Keratinocyte (primary cell): ENCODE measurements at places on chromosomes 2 and 18.

DNA sequence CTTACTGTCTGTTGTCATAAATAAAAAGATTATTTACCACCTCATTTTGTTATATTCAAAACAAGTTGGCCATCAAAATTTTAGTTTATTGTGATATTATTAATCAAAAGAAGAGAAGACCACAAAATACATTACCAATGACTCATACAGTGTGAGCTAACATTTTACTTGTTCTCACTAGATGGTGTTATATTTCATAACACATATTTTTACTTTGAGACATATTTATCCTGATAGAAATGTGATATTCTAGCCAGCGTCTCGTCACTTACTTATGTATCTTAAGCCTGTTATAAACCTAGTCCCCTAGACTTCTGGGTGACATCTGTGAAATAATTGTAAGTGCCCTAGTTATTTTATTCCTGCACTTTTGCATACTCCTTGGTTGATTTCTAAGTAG is 263.2 kb downstream of the CDH7 start:
- DNase-seq, result no peak

- DNase-seq, result no peak
Observed at GRCh38 chr2:98583276-98583675, 25.0 kb downstream of the COA5 start.

- no peak for DNase-seq
Observed at GRCh38 chr2:175164235-175164634, 3.8 kb downstream of the ATF2 start.

DNA sequence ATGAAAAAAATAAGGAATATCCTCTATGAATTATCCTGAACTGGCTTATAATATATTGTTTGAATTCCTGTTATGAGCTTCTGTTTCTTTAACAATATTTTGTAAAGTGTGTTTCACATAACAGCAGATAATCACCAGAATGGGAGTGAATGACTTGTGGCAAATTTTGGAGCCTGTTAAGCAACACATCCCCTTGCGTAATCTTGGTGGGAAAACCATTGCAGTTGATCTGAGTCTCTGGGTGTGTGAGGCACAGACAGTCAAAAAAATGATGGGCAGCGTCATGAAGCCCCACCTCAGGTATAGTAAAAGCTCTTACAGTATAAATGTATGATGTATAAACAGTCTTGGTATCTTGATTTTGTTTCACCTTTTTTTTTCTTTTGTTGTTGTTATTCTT is 5.9 kb downstream of the GEN1 start:
- no peak for DNase-seq

GRCh38 chr2:239726631-239727181 is 298.4 kb downstream of the NDUFA10 start:
- no peak for DNase-seq

DNA sequence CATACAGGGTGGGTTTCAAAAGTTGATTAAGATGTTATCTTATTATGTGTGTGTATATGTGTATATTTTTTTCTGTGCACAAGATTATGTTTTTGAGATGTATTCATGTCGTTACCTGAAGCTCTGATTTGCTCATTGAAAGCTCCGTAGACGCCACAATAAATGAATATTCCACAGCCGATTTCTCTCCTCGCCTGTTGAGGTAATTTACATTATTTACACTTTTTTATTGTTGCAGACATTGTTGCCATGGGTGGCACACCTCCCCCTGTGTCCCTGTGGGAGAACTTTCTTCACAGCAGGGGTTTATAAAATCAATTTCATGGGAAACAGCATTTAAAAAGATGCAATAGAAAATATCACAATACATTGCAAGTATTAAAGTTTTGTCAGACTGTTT is 100.6 kb downstream of the GLI2 start:
- no peak for DNase-seq

GRCh38 chr2:28507796-28508764 is 12.2 kb downstream of the PLB1 start:
- DNase-seq, result peak; percentile 90

DNA sequence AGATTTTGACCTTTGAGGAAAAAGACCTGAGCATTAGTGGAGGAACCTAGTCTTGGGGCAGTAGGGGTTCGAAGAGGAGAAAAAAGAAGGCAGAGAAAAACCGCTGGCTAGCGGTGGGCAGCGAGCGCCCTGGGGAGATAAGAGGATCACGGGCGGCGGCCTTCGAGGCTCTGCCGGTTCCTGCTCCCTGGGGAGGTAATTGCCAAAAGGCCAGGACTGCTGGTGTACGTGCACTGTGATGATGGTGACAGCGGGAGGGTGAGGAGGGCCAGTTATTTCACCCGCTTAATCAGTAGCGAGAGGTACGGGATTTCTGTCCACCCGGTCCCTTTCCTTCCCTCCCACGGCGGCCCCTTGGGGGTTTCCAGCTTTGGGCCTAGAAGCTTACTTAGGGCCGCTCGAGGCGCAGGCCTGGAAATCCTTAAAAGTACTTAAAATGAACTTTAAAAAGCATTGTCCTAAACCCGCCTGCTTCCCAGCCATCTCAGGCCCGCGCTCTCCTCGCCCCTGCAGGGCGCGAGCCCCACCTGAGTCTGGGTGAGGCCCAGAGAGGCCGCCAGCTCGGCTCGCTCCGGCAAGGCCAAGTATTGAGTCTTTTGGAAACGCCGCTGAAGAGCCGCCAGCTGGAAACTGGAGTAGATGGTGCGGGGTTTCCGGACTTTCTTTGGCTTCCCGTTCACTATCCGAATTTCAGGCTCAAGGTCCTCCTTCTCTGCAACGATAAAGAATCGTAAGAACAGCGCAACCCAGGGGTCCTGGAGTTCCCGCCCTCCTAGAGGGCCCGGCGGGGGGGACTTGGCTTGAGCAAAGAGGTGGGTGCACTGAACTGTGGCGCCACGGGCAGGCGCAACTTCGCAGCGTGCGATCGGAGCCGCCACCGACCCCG is 1.5 kb downstream of the DLX2 start:
- DNase-seq, result no peak

DNA sequence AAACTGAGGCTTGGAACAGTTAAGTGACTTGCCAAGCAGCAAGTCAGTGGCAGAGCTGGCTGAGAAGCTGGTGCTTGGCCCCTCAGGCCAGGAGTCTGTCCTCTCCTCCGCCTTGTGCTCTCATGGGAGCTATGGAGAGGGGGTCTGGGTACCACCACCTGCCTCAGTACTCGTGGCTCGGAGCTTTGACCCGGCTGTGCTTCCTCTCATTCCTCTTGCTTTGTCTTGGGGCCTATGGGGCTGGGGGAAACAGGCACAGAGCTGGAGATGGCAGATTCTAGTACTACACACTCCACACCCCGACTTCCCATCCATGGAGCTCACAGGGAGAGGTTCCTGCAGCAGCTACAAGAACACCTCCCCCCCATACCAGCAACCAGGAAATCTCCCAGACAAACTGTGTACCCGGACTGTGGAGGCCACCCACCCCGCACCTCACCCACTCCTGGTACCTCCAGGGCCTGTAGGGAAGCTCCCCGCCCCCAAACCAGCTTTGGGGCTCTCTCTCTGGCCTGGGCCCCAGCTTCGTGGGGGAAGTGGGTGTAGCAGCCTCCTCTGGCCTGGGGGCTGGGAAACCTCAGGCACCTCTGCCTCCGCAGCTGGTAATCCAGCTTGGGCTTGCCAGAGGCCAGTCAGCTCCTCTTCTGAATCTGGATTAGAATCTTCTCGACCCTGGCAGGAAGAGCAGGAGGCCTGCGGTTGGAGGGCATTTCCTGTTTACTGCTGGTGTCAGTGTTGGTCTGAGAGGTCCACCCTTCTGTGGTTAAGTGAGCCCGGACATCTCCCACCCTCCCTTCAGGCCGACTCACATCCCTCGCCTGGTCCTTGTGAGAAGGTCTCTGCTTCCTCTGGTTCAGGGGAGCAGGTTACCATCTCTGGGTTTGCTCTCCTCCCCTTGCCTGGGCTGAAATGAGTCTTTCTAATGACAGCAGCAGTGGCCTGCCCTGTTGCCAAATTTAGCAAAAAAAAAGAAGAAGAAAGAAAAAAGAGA is 22.3 kb upstream of the RHOB start:
- DNase-seq, result no peak

GRCh38 chr2:227891673-227892072 is 20.2 kb downstream of the DAW1 start:
- DNase-seq, result no peak

DNA sequence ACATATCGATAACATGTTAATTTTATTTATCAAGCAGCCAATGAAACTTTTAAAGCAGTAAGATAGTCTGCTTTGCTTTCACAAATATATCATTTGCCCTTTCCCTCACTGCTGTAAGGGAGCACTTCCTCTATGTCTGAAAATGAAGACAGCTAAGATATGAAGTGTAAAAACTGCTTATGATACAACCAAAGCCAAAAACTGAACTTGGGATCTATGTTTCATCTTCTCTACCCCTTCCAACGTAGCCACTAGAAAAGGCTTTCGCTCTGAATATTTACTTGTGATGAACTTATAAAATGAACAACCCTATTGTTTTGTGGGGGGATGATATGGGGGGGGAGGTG is 140.3 kb downstream of the TCF4 start:
- no peak for DNase-seq

DNA sequence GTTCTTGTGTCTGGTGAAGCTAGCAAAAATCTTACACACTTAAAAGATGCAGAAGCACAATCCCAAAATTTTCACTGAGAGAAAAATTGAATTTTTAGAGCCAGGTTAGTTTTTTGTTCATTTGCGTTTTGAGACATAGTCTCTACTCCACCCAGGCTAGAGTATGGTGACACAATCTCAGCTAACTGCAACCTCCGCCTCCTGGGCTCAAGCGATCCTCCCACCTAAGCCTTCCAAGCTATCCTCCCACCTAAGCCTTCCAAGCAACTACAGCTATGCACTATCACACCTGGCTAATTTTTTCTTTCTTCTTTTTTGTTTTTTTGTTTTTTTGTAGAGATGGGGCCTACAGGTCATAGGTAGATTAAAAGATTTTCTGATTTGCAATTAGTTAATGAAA is 113.1 kb upstream of the RAB6C start:
- no peak for DNase-seq

DNA sequence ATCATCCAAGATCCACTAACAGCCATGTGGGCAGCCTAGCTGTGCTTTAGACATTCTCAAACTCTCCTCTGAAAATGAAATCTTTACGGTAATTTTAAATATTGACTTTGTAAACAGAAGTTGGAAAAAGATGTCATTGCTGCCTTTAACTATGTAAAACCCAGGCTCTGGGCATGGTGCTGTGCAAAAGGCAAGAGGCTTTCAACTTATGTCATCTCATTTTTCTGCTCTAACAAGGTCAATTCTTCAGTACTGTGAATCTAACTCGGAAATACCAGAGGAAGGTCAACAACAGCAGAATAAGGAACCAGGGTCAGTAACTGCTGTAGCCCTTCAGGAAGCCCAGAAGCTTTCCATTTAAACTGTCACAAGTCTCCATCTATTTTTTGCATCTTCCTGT is 37.0 kb upstream of the MPP4 start:
- DNase-seq, result no peak

GRCh38 chr2:11750422-11750821 is 4.0 kb downstream of the LPIN1 start:
- no peak for DNase-seq

DNA sequence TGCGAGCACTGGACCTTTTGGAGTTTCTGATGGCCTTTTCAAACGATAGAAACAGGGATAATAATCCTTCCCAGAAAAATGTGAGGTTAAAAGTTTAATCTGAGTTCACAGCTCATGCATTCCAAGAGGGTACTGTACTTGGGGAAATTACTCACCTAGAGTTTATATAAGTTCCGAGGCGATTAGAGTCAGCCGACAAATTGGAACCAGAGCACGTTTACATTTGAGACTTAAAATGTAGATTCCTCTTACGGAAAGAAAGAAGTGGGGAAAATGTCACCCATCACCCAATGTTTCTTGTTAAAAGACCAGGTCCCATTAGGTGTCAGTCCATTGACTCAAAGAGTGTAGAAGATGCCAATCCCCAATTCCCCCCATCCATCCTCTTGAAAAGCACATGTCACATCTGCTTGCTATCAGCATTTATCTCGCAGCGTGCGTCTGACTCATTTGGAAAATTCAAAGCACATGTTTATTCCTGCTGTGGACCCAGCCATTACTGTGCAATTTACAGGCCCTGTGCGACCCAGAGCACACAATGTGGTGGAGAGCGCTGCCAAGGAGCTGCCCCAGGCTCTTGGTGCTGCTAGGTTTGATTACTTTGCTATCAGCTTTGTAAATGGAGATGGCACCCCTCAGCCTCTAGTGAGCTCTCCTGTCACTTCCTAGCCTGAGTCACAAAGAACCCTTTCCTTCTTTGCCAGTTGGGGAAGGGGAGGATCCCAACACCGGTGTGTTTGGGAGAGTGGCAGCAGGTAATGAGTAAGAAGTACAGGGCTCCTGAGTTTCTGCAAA is 104.8 kb downstream of the COLEC12 start:
- DNase-seq, result no peak

DNA sequence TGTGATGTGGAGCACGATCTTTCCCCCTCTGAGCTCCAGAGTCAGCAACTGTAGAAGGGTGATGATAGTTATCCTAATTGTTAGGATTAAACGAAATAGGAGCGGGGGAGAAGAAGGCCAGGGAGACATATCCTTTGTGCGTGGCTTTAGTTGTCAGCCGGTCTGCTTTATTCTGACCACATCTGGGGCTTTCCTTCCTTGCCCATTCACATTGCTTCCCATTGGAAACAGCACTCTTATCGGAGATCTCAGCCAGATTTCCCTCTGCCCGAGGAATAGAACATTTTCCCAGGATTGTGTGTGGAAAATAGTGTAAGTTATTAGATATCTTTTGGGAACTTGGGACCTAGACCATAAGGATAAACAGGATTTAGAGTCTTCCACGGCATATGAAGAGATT is 1.5 kb downstream of the RALB start:
- DNase-seq, result no peak

- DNase-seq, result peak; percentile 15
Observed at GRCh38 chr18:2304378-2305175, 266.7 kb downstream of the METTL4 start.

- DNase-seq, result no peak
Observed at GRCh38 chr2:61714210-61714609, 139.7 kb downstream of the FAM161A start.

DNA sequence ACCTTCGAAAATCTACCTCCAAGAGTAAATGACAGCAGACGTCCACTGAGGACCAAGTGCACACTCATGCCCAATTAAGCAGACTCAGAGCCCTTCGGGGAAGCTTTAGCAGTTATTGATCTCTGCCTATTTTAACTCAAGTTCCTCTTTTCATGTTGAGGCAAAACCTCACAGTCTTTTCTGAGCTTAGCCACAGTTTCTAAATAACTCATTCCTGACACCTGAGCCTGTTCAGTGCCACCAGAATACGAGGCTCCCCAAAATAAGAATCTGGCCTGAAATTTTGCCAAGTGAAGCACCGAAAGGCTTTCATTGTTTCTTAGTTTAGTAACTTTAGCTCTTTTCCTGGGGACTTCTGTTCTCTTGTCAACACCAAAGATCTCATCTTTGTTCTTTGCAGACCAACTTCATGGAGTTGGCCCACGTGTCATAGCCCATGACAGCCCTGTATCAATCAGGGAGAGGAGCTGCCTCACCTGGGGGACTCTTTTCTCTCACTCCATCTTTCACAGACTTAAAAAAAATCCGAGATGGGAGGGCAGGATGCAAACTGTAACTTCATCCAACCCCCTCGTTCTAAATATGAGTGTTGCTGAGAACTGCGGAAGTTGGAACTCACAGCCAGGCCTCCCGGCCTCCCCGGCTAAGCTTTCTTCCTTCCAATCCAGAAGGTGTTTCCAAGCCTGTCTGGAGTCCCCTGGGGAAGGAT is 22.2 kb downstream of the INPP5D start:
- DNase-seq, result no peak

- no peak for DNase-seq
Observed at GRCh38 chr2:142140434-142140845, 9.6 kb upstream of the LRP1B start.
